Left ventricle myocardium inferior (tissue), 1 donor: ENCODE measurements at places on chromosomes 13 and 19. TPM values are rescaled to one million over a fixed set of nuclear protein-coding genes. Genes with fewer than 3 reads are reported as not detected.
A peak's percentile ranks its signal among the peaks of the same experiment; 100 is the strongest.

DNA sequence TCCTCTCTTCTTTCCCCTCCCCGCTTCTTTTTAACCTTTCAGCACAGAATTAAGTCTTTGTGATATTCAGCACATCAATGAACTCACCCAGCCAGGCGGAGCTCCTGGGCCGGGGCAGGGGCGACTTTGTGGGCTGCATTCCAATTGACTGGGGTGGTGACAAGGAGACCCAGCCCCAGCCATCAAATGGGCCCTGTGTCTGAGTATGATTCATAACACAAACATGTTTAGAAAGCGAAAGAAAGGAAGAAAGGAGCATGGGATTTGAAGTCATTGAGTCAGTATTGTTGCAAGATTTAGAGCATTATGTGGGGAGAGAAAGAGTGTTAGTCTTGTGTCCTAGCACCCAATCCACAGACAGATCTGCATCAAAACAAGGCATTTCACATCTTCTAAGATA, 185.3 kb downstream of the LHFPL6 start:
- H3K27me3 ChIP-seq, result no peaks in the 10 kb centered on the region
- DNase-seq, result no peak
- no peaks in the 10 kb centered on the region for H3K36me3 ChIP-seq
- H3K4me3 ChIP-seq, result peak overlapping the region; percentile 36

GRCh38 chr13:27522847-27523246, 72.5 kb upstream of the MTIF3 start:
- H3K36me3 ChIP-seq, result no peaks in the 10 kb centered on the region
- H3K4me1 ChIP-seq, result no peaks in the 10 kb centered on the region
- H3K27me3 ChIP-seq, result peaks cover 42% of the 10 kb centered on the region
- H3K27ac ChIP-seq, result no peak overlapping the region
- no peak overlapping the region for H3K4me3 ChIP-seq

DNA sequence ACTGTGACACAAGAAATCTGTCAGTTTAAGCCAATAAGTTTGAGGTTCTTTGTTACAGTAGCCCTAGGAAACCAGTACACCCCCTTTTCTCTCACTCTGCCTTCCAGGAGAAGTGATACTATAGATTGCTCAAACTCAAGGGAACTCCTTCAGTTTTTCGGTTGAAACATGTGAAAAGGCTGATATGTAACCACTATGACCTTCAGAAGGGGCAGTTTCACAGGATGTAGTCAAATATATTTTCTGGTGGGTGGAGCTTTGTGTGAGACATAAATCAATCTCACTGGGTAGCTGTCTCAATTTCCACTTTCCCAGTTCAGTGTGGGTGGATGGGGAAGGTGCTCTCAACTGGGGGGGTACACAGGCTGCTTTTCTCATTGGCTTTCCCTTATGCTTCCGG, 41.7 kb downstream of the HTR2A start:
- no peak overlapping the region for H3K4me3 ChIP-seq
- peaks cover 3% of the 10 kb centered on the region for H3K4me1 ChIP-seq
- peaks cover 34% of the 10 kb centered on the region for H3K27me3 ChIP-seq
- H3K27ac ChIP-seq, result no peak overlapping the region

The PEAK3 gene
- 0.77 TPM for total RNA-seq
